ENCODE measurements at places on chromosomes 12 and 14. TPM values are rescaled to one million over a fixed set of nuclear protein-coding genes. Genes with fewer than 3 reads are reported as not detected.

Gene SRSF9
- total RNA-seq, result 94.7 TPM

Gene FOXA1
- total RNA-seq, result 8.2 TPM

Gene TCL1B
- not detected for total RNA-seq

Gene GTF2A1
- total RNA-seq, result 31.9 TPM

Gene ENDOU
- not detected for total RNA-seq

Gene MED13L
- 45.9 TPM for total RNA-seq

Gene LRRIQ1
- total RNA-seq, result 2.3 TPM

Gene CYP46A1
- not detected for total RNA-seq

Gene SIX4
- total RNA-seq, result 11.7 TPM

Gene GALNT6
- 45.7 TPM for total RNA-seq

Gene GALNT9
- total RNA-seq, result 1.5 TPM

Gene ATP5MC2
- 235 TPM for total RNA-seq

Gene LMO3
- total RNA-seq, result not detected

Gene LTB4R2
- 1.5 TPM for total RNA-seq

Gene KLC1
- 266 TPM for total RNA-seq

- DNase-seq, result no peak
Observed at GRCh38 chr12:111112311-111113098, 192.1 kb upstream of the MYL2 start.

GRCh38 chr12:118271770-118272417, 100.8 kb downstream of the TAOK3 start:
- DNase-seq, result peak; percentile 4

DNA sequence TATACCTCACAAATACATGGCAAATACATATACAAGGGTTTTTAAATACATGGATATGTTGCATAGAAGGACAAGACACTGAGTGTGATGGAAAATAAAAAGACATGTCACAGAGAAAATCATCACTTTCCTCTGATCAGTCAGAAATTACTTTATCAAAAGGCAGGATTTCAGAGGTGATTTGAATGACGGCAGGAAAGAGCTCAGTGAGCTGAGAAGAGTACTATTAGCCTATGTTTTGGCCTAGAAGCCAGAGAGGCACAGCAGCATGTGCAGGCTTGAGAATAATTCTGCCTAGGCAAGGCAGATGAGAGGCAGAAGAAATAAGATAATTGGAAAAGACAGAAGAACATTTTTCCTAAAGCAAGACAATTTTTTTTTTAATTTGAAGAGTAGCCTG, 94.9 kb downstream of the BCAT1 start:
- no peak for DNase-seq

DNA sequence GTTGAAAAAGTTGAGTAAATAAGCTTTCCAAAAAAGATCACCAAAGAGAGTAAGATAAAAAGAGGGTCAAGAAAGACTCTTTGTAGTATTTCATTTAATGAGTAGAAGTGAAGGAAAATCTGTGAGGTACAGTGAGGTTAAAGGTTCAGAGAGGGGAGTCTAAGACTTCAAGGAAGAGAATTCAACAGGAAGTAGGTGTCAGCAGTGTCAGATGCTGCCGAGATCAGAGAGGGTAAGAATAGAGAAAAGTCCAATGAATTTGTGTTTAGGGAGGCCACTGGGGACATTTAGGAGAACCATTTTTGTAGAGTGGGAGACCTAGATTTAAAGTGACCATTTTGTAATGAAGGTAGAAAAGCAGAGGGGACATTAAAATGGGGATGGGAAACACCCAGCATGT, 71.6 kb upstream of the KRAS start:
- no peak for DNase-seq

DNA sequence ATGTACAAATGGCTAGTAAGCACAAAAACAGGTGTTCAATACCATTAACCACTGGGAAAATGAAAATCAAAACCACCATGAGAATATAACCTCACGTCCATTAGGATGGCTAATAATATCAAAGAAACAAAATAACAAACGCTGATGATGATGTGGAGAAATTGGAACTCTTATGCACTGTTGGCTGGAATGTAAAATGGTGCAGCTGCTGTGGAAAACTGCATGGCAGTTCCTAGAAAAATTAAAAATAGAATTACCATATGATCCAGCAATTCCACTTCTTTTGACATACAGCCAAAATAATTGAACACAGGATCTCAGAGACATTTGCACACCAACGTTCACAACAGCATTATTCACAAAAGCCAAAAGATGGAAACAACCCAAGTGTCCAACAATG, 51.5 kb downstream of the TMPRSS12 start:
- no peak for DNase-seq

- DNase-seq, result no peak
Observed at GRCh38 chr12:109900752-109901580, 892 bp downstream of the TCHP start.

DNA sequence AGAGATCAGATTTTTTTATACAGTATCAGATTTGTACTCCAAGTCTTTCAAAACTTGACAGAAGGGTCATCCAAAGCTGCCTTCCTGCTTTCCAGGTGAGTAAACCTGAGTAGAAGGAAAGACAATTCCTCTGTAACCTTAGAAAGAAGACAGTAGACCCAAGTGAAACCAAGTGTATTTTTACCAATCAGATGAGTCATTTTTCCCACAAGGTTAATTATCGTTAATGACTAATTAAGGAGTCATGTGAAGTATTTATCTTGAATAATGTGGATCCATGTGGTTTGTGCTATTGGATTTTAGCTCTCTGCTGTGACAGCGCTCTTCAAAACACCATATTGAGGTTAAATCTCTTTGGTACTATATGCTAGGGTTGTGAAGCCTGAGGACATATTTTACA, 74.0 kb upstream of the PELI2 start:
- DNase-seq, result no peak

DNA sequence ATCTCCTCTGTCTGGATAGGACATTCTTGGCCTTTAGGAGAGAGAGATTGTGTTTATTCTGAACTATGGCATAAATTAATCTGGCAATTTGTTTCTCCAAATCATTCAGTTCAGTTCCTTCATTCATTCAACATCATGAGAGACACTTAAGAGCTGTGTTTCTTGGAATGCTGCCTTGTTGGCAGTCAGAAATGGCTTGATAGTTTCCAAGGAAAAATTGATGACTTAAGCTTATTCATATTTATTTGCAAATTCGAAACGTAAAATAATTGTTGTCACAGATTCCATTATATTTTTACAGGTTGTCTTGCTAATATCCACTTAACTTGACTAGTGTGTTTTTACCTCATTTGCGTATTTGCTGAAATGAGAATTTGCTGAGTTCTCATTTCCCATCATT, 393.0 kb downstream of the C12orf75 start:
- DNase-seq, result no peak

GRCh38 chr12:93002293-93003054, 73.4 kb upstream of the EEA1 start:
- DNase-seq, result no peak

GRCh38 chr12:66103016-66103913, 27.3 kb downstream of the LLPH start:
- no peak for DNase-seq

- no peak for DNase-seq
Observed at GRCh38 chr12:11543457-11544158, 105.9 kb upstream of the ETV6 start.

- no peak for DNase-seq
Observed at GRCh38 chr12:89514751-89515150, 9.8 kb downstream of the GALNT4 start.

GRCh38 chr12:21568115-21568514, 36.5 kb downstream of the GYS2 start:
- no peak for DNase-seq

DNA sequence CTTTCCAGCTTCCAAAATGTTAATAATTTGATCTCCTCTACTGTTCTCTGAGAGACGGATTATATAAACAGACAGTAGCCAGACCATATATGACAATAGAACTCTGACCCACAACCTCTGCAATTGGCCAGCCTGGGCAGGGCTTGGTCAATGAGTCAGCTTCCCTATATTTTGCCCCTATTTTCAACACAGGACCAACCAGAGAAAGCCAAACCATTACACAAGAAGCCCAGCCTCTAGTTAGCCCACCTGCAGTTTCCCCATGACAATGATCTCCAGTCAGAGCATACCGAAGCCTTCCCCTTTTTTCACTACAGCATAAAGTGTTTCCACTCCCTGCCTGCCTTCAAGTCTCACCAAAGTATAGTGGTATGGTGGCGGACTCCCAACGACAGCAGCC, 7.6 kb upstream of the EXD2 start:
- no peak for DNase-seq

GRCh38 chr14:76309572-76310162, 66.3 kb upstream of the ESRRB start:
- no peak for DNase-seq

GRCh38 chr12:30391766-30392366, 303.8 kb downstream of the IPO8 start:
- no peak for DNase-seq

- DNase-seq, result no peak
Observed at GRCh38 chr12:1519642-1520041, 74.7 kb downstream of the FBXL14 start.

DNA sequence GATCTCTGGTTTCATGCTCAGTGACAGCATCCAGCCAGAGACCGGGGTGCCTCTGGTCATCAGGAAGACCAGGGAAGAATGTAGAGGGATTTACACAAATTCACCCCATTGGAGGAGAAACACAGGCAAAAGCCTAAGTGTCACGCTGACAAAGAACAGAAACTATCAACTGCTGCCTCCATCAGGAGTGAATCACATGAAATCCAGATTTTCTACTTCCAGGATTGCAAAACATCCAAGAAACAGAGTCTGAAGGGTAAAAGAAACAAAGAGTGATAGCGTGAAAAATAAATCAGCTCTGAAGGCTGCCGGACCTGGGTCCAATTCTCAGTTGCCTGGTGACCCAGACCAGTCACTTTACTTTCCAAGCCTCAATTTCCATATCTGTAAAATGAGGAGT, 136.1 kb upstream of the MAP1LC3B2 start:
- no peak for DNase-seq

- DNase-seq, result no peak
Observed at GRCh38 chr14:72517736-72518135, 376.2 kb downstream of the DPF3 start.

All from kidney epithelial cell (primary cell).